ENCODE measurements at places on chromosomes 11 and 22.

DNA sequence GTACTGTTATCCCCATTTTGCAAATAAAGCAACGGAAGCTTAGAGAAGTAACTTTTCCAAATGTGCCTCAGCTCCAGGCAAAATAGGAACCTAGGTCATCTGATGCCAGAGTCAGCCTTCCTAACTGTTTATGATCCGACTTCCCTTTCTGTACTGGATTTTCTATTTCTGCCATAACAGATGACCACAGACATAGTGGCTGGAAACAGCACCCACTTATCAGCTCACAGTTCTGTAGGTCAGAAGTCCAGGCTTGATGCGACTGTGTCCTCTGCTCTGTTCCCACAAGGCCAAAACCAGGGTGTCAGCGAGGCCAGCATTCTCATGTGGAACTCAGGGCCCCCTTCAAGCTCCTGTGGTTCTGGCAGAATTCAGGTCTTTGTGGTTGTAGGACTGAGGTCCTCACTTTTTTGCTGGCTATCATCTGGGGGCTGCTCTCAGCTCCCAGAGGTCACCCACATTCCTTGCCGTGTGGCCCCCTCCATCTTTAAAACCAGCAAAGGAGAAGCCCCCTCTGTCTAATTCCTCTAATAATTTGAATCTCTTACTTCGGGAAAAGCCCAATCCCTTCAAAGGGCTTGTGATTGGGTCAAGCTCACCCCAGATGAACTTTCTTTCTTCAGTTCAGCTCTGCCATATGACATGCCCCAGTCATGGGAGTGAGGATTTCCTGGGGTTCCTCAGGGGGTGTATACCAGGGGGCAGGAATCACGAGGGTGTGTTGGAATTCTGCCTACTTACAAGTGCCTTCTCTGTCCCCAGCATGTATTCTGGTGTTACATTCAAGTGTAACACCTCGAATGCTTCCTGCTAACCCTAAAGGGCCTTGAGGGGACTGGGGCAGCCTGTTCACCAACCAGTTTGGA, 15.3 kb downstream of the KCNJ5 start:
- DNase-seq: no peak

GRCh38 chr11:17774232-17775034, 39.9 kb downstream of the KCNC1 start:
- no peak for DNase-seq

GRCh38 chr11:14186046-14186775, 172.8 kb downstream of the RRAS2 start:
- DNase-seq: no peak

DNA sequence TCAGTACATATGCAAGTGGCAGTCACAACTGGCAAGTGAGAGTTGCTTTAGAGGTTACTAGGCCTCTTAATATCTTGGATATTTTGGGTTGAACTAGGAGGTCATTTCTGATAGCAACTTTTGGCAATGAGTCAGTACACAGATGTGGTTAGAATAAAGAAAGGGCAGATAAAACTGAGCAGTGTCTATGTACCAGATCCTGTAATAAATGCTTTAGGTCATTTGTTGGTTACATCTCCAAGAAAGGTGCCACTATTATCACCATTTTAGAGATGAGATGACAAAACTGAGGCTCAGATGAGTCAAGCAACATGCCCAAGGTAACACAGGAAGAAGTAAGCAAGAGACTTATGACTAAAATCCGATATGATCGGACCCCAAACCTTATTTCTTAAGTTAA, 25.0 kb downstream of the MAML2 start:
- DNase-seq: no peak

GRCh38 chr11:61828629-61829407, 718 bp downstream of the FADS2 start:
- DNase-seq: no peak

GRCh38 chr11:10686311-10686710, 7.2 kb downstream of the IRAG1 start:
- no peak for DNase-seq

GRCh38 chr22:44291265-44291664, 21.5 kb downstream of the SHISAL1 start:
- no peak for DNase-seq

GRCh38 chr11:5684036-5684645, 733 bp downstream of the TRIM5 start:
- DNase-seq: no peak

GRCh38 chr11:36131721-36132397, 157.4 kb downstream of the COMMD9 start:
- DNase-seq: no peak

GRCh38 chr11:134063124-134063495, 5.8 kb upstream of the JAM3 start:
- no peak for DNase-seq

DNA sequence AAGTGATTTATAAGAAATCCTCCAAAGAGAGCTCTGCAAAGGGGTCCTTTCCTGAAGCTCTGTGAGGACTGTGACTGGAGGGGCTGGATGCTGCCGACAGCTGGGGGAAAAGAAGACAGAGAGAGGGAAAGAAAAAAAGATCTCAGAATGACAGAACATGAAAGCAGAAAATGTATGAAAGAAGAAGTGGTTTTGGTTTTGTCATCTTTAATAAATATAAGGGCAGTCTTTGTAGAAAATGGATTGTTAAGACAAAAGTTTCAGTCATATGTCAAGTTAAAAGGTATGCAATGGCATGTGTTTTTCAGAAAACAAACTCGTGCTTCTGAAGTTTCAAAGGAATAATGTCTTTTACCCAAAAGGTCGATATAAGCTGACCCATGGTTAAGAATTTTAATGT, 105.5 kb downstream of the CCDC83 start:
- DNase-seq: no peak

DNA sequence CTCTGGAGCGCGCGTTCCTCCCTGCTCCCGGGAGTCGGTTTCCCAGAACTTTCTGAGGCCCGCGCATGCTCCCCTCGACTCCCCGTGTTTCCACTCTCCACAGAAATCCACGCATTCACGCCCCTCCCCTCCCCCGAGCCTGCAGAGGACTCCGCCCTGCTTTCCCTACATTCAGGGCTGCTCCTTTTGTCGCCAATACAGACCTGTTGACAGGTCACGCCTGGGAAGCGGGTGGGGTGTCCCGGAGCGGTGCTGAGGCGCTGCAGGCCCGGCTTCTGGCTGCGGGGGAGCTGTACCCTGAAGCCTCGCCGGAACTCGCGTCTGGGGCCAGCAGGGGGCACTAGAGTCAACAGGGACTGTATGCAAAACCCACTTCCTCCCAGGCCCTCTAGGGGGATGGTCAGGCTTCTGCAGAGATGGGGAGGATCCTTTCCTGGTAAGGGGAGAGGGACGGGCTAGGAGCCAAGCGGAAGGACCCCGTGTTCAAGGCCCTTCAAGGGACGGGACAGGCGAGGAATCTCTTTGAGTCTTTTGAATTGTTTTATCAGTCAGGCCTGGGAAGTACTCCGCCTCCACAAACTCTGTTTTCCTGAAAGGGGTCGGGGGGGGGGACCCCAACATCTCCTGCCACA, at the start of gene PRAME:
PRAME (minus strand) TSS at position 294 of the 632 bp plus-strand sequence. CDS start 2,433 bp downstream, outside the sequence.
- DNase-seq: no peak

- DNase-seq: no peak
These were observed 112.5 kb downstream of the KIAA1671 start for GRCh38 chr22:25064894-25065560.
